ENCODE measurements at places on chromosomes 7 and 10.

DNA sequence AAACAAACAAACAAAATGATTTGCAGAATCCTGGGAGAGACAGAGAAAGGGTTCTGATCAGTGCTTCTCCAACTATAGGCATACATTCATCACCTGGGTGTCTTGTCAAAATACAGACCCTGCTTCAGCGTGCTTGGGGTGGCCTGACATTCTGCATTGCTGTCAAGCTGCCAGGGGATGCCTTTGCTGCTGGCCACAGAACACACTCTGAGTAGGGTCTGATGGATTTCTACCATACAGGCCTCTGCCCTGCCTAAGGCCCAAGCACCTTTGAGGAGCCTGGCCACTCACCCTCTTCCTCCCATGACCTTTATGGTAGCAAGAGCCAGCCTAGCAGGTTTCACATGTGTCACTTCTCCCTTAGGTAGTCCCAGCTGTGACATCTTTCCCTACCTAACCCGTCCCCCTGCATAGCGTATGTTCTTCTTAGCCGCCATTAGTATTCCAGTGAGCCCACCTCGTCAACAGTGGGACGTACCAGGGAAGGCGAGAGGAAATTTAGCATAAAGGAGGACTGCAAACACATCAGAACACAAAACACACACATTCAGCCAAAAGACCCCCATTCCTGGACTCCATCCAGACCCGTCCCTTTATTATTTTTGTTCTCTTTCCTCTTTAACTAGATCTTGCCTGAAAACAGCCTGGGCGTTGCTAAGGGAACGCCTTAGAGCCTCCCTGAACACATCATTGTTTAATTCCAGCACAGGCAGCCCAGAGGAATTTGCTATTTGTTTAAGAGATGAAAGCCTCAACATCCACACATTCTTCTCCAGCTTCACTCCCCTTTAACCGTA lies 43.9 kb upstream of the PODXL start:
- peak; percentile 45 for DNase-seq

GRCh38 chr7:42105554-42106358 lies 131.3 kb downstream of the GLI3 start:
- DNase-seq = peak; percentile 40

DNA sequence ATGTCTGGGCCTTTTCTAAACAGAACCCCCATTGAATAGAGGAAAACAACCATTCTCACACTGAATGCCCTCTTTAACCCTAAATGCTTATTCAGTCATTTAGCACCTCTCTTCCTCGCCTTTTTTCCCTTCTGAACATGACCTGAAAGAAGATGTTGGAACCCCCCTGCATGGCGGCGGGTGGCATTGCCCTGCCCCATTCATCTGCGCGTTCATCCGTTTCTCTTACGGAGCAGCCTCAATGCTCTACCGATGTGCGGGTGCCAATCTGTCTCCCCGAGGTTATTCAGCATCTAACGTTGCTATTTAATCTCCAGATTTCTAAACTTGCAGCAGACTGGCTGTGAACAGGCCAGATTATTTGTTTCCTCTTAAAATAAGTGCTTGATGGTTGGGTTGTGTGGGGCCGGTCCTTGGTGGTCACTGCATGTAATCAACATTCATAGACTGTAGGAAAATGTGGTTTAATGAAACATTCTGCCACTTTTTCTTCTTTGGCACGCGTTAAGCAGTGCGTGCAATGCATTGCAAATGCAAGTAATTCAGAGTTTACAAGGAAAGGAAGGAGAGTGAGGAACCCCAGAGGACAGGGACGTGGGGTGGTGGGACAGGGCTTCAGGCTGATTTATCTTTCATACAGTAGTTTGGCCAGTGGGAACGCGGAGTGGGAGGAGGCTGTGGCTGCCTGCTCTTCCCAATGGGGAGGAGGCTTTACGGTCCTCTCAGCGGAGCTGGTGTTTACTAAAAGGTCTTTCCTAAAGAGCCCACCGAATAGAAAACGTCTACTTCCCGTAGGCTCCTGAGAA lies 286.7 kb downstream of the DPP6 start:
- DNase-seq = no peak

- DNase-seq = no peak
Observed at GRCh38 chr10:1049425-1049958, 573 bp upstream of the IDI1 start.

GRCh38 chr7:27870595-27870994 lies 130.6 kb downstream of the TAX1BP1 start:
- DNase-seq = no peak

DNA sequence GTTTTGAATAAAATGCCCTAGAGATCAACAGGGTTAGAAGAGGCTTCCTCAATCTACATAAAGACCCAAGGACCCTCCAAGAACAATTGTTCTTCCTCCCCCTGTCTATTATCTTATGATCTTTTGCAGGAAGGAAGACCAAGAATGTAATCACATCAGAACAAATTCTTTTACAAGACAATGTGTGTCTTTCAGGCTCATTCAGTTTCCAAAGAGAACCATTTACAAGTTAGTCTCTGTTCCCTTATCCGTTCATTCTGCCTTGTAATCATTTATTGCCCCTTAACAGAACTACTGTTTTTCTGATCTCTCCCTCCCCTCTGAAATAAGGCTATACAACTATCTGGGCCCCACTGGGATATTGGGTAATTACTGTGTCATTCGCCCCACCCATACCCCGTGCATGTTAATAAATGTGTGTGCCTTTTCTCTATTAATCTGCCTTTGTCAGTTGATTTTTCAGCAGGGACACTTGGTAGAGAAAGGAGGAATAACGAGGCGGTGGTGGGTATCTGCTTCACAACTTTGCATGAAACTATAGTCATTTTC lies 5.7 kb upstream of the MKRN1 start:
- no peak for DNase-seq

GRCh38 chr10:26441491-26442214 lies 3.5 kb downstream of the APBB1IP start:
- DNase-seq = peak; percentile 64

DNA sequence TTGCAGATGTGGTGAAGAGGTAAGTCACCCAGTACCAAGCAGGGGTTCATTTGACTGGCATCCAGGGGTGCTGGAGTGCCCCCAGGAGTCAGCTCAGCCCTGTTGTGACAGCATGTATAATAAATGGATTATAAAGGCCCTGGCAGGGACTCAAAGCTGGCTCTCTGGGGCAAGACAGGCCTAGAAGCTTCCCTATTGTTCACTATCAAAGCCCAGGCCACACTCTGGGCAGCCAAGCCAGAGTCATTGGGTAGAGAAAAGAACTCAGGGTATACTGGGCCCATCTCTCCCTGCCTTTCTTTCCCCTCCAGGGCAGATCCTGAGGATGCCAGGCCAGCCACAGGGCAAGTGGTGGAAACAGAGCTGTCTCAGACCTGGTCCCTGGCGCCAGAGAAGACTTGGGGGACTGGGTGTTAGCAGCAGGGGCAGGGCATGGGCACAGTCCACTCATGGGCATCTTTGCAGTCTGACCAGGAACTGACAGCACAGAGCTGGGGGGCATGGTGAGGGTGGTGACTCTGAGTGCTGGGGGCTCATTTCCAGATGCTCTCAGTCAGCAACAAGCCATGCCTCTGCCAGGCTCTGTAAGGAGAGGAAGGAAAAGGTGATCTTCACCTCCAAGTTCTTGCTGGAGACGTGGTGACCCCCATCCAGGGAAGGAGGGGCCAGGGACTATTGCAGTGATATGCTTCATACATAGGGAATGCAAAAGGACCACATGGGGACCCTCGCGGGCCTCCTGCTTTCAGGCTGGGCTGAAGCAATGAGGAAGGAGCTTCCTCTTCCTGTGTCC lies 11.7 kb downstream of the RBP3 start:
- DNase-seq = no peak

GRCh38 chr10:13942035-13942434 lies 355.3 kb downstream of the PRPF18 start:
- no peak for DNase-seq

- no peak for DNase-seq
Observed at GRCh38 chr7:115634633-115635032, 395.9 kb downstream of the TFEC start.

DNA sequence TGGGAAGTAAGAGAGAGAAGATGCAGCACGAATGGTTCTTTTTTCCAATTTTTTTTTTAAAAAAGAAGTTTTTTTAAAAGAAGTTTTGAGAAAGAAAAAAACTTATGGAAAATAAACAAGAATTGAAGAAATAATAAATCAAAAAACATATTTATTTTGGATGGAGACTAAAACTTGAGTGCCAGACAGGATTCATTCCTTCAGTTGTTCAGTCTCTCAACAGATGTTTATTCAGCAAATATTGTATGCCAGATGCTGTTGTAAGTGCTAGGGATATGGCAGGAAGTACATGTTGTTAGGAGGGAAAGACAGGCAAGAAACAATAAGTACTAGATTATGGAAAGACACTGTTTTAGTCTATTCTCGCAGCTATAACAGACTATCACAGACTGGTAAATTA lies 750.7 kb upstream of the PHF14 start:
- no peak for DNase-seq
